ENCODE measurements at places on chromosomes 1 and 21.
A peak's percentile ranks its signal among the peaks of the same experiment; 100 is the strongest.

- peak; percentile 37 for DNase-seq
Measured at GRCh38 chr1:227887697-227888403, 59.9 kb downstream of the WNT9A start.

DNA sequence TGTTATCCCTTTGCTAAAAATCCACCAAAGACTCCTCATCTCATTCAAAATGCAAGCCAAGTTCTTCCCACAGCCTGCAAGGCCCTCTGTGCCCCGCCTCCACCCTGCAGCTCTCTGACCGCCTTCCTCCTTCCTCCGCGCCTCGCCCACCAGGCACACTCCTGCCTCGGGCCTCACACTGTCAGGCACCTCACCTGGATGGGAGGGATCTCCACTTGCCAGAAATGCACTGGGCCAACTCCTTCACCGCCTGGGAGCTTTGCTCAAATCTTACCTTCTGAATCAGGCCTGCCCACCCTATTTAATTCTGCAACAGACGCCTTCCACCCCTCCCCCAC is 26.2 kb downstream of the PGBD5 start:
- DNase-seq: no peak

DNA sequence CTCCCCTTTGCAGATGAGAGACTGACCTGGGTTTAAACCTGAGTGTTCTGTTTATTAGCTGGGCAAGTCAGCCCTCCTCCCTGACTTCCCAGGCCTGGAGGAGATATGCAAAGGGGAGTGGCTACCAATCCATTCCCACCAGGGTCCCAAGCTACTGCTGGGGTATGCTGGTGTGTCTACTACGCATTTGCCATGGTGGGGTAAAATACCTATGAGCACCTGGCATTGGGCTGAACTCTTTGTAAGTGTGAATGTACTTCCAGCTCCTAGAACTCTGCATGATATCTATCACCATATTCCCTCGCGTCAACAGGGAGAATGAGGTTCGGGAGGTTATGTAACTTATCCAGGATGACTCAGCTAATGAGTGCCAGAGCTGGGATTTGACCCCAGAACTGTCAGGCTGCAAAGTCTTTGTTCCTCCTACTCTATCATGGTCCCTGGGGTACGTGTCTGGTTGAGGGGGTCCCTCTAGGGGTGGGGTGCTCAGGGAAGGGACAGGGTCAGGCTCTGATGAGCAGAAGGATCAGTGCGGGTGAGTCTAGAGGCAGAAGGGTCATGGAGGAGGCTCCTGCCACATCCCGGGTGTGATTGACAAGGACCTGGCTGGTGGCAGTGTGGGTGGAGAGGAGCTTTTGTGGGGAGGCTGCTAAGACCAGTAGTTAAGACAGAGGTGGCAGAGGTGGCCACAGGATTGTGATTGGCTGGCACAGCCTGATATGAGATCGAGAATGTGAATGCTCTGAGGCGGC is 16.7 kb downstream of the AMPD2 start:
- no peak for DNase-seq

GRCh38 chr1:57307392-57308170 is 116.3 kb downstream of the DAB1 start:
- DNase-seq: peak; percentile 64

DNA sequence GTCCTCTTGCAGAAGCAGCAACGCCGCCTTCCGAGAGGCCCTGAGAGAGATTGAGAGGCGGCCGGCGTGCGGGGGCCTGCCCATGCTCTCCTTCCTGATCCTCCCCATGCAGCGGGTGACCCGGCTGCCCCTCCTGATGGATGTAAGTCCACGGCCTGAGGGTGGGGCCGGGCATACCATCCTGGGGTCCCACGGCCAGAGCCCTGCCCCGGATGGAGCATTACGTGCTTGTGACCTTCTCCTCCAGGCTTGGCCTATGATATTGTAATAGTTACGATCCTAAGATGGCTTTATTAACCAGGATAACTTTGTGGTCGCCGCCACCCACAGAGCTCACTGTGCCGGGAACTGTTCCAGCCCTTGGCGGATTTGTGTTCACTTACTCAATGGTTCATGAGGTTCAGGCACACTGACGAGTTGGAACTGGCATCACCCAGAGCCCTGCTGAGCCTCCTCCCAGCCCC is 18.9 kb downstream of the ARHGEF16 start:
- DNase-seq: no peak

Measured in activated naive CD4-positive, alpha-beta T cell treated with anti-CD3 and anti-CD28 coated beads for 36 hours (primary cell).